Muscle of leg (tissue), 16 donors: ENCODE measurements at places on chromosomes 1 and 21. TPM values are rescaled to one million over a fixed set of nuclear protein-coding genes. Genes with fewer than 3 reads are reported as not detected.

NPPA gene
- total RNA-seq = 0.93 TPM

ACKR1 gene
- 2.7 TPM for total RNA-seq

SH2D5 gene
- 0.13 TPM for total RNA-seq

LCE2C gene
- total RNA-seq = not detected

KDM1A gene
- total RNA-seq = 87.2 TPM

KAZN gene
- 5.1 TPM for total RNA-seq

SH2D2A gene
- 0.71 TPM for total RNA-seq

LRRC39 gene
- 183 TPM for total RNA-seq

SPRR1B gene
- not detected for total RNA-seq

TRPM2 gene
- 0.89 TPM for total RNA-seq

PPM1J gene
- 2.1 TPM for total RNA-seq

CDC14A gene
- 6.6 TPM for total RNA-seq

CD48 gene
- 1.2 TPM for total RNA-seq

CLEC20A gene
- total RNA-seq = 0.04 TPM

SPRR2A gene
- total RNA-seq = not detected

OR10K2 gene
- not detected for total RNA-seq

HORMAD1 gene
- 0.18 TPM for total RNA-seq

CYP4B1 gene
- not detected for total RNA-seq

TMEM125 gene
- total RNA-seq = not detected

TPRG1L gene
- total RNA-seq = 11.0 TPM

FCAMR gene
- not detected for total RNA-seq

RSPH1 gene
- 0.04 TPM for total RNA-seq

DNAI4 gene
- 9.2 TPM for total RNA-seq

ZNF593OS gene
- total RNA-seq = 0.31 TPM

AMPD2 gene
- 24.6 TPM for total RNA-seq

ACOT7 gene
- 7.5 TPM for total RNA-seq

AMY2A gene
- total RNA-seq = not detected

DNALI1 gene
- total RNA-seq = 8.2 TPM

CELA3B gene
- total RNA-seq = not detected

C1orf87 gene
- total RNA-seq = 0.71 TPM

C1QC gene
- total RNA-seq = 19.1 TPM

OR2L13 gene
- not detected for total RNA-seq

APH1A gene
- 83.0 TPM for total RNA-seq

SIM2 gene
- total RNA-seq = 4.7 TPM

VAV3 gene
- 4.1 TPM for total RNA-seq

LDLRAD1 gene
- not detected for total RNA-seq

FMO2 gene
- total RNA-seq = 0.44 TPM
